ENCODE measurements at places on chromosomes 1 and 21.

GRCh38 chr1:220572416-220572815, 44.5 kb downstream of the MARK1 start:
- no peak for DNase-seq

- DNase-seq: no peak
These were observed 1.2 kb downstream of the RSRP1 start for GRCh38 chr1:25245809-25246599.

DNA sequence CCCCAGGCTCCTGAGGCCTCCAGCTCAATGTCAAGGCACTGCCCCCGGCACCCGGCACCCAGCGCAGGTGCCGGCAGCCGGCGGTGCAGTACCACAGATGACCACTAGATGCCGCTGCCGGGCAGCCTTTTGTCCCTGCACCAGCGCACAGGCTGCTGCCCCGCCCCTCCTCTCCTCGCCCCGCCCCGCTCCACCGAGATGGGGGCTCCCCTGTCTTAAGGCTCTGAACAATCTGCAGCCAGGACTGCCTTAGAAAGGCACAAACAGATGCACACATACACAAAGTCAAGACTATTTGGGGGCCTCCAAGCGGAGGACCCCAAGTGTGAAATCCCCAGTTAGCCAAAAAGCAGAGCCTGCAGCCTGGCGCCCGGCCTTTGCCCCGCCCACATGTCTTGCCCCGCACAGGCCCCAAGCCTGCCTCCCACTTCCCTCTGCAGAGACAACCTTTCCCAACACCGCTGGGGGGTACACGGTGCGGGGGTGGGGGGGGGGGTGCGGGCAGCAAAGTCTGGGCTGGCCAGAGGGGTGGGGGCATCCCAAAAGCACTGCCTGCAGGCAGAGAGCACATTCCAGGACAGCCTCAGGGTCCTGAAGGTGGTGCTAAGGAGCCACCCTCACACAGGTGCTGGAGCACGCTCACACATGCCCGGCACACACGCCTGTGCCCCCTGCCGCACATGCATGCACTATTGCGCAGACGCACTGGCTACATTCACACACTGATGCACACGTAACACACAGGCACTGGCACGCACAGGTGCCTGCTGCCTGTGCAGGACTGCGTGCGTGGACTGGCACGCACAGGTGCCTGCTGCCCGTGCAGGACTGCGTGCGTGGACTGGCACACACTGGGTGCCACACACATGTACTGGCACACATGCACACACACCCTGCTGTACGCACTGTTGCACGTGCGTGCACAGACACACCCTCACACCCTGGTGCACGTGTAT, 37.1 kb downstream of the ARHGEF16 start:
- peak; percentile 82 for DNase-seq

DNA sequence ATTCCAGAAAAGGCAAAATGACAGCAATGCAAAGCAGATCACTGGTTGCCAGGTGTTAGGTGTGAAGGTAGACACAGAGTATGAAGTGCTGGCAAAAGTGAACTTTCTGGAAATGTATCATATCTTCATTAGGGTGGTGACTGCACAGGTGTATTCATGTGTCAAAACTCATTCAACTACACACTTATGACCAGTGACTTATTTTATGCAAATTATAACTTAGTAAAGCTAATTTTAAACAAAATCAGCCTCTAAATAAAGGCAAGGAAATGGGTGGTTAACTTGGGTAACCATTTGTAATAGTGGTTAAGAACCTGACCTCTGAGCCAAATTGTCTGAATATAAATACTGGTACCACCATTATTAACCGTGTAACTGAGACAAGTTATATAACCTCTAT, 7.4 kb downstream of the COP1 start:
- no peak for DNase-seq

GRCh38 chr1:152029144-152029928, 7.5 kb downstream of the S100A11 start:
- DNase-seq: no peak

- DNase-seq: no peak
These were observed 195.0 kb downstream of the KCNK2 start for GRCh38 chr1:215277532-215277931.

DNA sequence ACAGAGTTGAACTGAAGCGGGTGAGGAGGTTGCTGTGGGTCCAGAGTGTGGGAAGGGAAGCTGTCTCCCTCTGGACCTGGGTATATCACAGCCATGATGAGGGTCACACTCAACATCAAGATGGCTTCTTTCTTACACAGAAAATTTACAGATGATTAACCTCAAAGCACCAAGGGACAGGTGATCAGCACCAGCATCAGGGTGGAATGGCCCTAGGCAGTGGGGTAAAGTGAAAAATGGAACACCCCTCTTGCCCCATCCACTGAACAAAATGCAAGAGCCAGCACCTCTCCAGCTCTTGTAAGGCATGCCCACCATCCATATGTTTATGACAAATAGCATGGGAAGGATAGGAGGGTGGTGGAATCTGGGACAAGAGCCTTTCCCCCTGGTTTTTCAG, 40.3 kb downstream of the HSD3B1 start:
- DNase-seq: no peak

DNA sequence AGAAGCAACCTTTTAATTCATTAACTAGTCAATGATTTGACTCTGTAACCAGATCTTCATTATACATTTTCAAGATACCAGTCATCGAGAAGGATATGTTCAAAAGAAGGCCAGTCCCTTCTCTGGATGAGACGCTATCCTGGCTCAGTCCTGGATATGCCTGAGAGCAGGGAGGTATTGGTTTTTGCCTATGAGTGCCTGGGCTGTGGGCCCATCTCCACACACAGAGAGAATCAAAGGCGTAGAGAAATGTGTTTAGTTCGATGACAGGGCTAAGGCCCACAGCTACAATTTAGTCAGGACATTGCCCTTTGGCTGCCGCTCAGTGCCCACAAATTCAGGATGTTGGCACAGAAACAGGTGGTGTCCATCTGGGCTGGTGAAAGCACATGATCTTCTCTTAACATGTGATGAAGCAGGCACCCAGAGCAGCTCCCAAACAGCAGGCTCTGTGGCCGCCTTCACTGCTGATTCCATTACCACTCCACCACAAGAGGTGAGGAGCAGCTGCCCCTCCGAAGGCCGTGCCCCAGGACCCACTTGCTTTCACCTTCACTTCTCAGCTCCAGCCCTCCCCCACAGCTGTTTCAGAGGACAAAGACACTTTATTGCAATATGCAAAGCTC, 24.7 kb downstream of the ACKR1 start:
- DNase-seq: no peak

DNA sequence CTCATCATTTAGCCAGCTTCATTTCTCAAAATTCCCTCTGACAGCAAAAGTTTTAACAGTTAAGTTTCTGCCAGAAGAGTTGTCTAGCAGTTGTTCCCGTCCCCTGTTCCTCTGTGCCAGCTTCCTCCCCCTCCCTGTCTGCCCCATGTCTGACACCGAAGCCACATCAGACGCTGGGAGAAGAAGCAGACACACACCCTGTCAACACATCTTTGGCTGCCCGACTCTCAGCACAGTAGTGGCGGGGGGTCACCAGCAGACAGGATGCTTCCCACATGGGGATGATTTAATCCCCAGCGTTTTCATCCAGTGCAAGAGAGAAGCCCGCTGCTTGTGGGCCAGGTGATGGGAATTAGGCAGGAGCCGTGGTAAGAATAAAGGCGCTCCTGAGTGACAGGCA, 379.4 kb upstream of the RUNX1 start:
- peak; percentile 74 for DNase-seq

DNA sequence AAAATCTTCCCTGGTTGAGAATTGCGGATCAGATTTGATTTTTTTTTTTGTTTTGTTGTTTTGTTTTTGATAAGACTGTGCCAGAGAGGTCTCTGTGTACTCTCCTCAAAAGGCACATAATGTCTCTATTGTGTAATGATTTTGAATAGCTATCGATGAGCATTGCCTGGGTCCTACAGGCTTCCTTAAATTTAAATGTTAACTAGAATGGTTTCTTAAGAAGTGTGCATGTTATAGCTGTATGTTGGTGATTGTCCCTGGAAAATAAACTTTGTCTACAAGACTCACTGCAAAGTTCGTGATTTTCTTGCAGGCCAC, 121.2 kb downstream of the ITSN1 start:
- DNase-seq: no peak

Data from CD8-positive, alpha-beta T cell (primary cell).